Activated naive CD4-positive, alpha-beta T cell treated with anti-CD3 and anti-CD28 coated beads for 36 hours (primary cell): ENCODE measurements at places on chromosomes 6 and 20. TPM values are rescaled to one million over a fixed set of nuclear protein-coding genes. Genes with fewer than 3 reads are reported as not detected.

NFKBIE gene
- 9.1 TPM for total RNA-seq

APOM gene
- total RNA-seq, result 2.6 TPM

CTAGE9 gene
- not detected for total RNA-seq

TGM3 gene
- total RNA-seq, result not detected

C2 gene
- total RNA-seq, result 1.6 TPM

SLPI gene
- total RNA-seq, result not detected

CLVS2 gene
- total RNA-seq, result not detected

OSBPL2 gene
- 23.6 TPM for total RNA-seq

SRMS gene
- total RNA-seq, result not detected
